Umbilical cord (tissue), 2 donors: ENCODE measurements at places on chromosomes 16 and 17.

- DNase-seq = no peak
Measured at GRCh38 chr17:62392908-62393307, 12.6 kb downstream of the EFCAB3 start.

GRCh38 chr16:56988161-56988947, 1.0 kb upstream of the NLRC5 start:
- DNase-seq = no peak

- no peak for DNase-seq
Measured at GRCh38 chr16:10067406-10067805, 114.8 kb downstream of the GRIN2A start.

DNA sequence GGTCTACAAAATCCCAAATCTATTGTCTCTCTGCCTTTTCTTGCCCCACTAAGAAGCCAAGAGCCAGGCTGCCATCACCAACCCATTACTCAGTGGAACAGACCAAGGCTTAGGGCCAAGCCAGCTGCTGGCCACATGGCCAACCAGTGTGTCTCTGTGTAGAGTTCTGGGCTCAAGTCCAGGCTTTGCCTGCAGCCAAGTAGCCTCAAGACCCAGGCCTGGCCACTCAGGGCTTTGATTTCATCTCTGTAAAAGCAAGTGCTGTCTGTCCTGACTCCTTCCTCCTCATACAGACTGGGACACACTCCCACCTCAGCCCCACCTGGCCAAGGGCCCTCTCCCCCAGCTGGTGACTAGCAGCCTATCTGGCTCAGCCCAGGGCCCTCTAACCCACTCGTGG, 14.6 kb downstream of the SREBF1 start:
- no peak for DNase-seq

DNA sequence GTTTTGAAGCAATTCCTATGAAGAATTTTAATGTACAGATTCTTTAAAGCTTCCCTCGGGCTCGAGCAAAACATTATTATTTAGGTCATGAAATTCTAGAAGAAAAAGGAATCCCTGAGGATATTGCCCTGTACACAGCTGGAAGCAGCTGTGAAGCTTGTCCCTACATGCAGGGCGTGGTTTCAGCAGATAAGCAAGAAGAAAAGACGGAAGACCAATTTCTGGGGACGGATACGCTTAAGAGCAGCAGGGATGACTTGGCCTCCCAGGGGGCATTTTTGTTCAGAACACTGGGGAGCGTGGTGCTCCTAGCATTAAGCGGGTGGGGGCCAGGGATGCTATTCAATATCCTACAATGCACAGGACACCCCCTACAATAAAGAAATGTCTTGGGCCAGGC, 34.3 kb downstream of the LITAF start:
- peak; percentile 60 for DNase-seq

DNA sequence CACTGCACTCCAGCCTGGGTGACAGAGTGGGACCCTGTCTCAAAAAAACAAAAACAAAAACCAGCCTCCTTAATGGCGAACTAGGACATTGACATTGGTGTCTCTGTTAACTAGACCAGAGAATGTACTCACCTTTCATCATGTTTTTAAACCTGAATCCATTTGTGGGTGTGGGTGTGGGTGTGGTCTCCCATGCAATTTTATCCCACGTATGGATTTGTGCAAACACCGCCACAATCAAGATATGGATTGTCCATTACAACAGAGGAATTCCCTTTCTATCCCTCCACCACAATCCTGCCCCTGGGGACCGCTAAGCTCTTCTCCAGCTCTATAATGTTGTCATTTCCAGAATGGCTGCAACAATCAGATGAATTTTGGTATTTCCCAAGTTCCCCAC, 49.9 kb downstream of the DNAH17 start:
- DNase-seq = no peak

- DNase-seq = no peak
Measured at GRCh38 chr16:49706620-49707355, 149.1 kb downstream of the ZNF423 start.

DNA sequence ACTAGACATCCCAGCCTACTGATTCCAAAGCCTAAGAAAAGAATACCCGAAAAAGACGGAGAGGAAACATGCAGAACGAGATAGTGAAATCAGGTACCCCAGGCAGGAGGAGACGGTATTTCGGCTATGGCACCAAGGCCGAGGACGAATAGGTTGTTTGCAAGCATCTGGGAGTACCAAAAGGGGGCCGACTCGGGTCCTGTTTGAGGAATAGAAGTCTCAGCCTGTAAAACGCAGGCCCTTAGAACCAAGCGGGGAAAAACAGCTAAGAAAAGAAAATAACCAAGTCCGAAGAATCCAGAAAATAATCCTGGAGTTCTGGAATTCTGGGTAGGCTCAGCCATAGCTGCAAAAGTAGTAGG, 537 bp downstream of the SLC35B1 start:
- DNase-seq = peak; percentile 17

DNA sequence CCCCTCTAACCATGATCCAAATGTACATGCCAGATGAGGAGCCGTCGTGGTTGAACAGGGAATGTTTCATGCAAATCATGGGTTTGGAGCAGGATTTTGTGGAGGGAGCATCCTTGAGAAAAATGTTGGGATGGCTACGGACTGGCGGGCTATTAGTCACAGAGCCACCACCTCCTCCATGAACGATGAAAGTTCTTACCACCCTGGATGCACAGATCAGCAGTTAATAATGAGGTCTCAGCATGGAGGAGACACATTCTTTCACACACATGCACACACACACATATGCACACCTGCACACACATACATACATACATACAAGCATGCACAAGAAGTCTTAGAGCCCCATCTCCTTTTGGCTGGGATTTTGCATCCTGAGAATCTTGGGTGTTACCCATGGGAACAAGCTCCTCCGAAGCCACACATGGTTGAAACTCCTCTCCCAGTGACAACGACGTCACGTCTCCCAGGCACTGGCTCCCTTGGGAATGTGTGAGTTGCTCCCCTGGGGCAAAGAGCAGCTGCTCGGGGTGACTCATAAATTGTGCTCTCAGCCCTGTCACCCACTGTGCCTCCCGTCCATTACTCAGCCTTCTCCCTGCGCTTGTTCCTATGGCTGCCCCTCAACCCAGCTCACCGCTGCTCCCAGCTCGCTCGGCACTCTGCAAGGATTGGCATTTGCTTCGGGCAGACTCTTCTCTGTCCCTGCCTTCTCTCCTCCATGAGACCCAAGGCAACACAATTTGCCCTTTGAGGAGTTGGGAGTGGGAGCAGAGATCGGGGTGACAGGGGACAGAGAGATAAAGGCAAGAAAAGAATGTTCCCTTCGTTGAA, 344.6 kb downstream of the SOX9 start:
- DNase-seq = peak; percentile 34

DNA sequence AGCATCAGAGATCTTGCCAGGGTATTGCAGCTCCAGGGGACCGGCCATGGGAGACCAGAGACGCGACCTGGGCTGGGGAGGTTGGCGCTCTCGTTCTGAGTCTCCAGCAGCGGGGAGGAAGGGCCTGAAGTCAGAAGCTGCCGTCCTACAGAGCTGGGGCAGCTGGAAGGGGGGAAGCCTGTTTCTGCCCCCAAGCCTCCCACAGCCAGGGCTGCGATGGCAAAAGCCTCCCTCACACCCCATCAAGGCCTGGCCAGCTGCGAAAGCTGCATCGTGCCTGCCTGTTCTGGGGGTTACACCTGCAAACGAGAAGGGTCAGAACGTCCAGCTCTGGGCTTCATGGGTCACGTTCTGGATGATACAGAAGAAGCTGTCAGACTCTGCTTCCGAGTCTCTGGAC, 26.1 kb downstream of the MAPK8IP3 start:
- no peak for DNase-seq

- no peak for DNase-seq
Measured at GRCh38 chr16:2443555-2443954, 14.3 kb downstream of the CCNF start.

- no peak for DNase-seq
Measured at GRCh38 chr16:49468611-49469310, 95.2 kb downstream of the C16orf78 start.

DNA sequence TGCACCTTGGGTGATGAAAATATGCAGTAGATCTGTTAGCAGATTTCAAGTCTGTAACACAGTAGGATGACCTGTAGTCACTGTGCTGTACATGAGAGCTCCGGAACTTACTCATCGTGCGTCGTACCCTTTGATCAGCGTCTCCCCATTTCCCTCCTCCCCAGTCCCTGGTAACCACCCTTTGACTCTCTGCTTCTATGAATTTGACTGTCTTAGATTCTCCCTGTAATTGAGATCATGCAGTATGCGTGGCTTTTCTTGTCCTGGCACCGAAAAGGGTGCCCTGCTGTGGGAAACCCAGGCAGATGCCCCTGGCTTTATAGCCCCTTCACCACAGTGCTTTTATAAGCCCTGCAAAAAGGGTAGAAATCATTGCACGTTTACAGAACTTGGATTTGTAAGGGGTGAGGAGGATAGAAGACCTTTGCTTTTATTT, 20.5 kb downstream of the CLEC16A start:
- DNase-seq = no peak

DNA sequence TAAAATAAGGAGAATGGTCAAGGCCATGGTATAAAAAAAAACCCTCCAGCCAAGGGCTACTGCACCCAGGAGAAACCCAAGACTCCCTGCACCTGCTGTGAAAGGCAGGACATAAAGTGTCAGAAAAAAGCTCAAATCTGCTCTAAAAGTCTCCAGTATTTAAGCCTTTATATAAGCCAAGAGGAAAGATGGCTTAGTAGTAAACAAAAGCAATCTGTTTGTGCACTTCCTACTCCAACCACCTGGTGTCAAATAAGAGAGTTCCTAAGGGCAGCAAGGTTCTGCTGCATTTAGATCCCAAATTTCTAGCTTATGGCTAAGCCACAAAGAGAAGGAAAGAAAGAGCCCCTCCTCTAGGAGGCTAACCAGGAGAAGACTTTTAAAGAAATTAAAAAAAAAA, 20.6 kb downstream of the ACSM1 start:
- no peak for DNase-seq

DNA sequence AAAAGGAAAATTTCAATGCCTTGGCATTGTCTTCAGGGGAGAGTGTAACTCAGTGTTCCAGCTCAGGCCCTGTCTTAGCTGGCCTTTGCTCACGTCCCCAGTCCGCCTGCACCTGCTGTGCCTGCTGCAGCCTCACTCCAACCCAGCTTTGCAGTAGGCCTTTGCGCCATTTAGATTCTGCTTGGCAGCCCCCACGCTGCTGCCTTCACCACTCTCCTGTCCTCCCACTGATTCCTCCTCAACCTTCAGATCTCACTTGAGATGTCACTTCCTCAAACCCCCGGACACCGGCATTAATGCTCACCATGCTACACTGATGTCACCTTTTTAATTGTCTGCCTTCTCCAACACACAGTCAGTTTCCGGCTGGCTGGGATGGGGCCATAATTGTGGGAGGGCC, 166.2 kb downstream of the SHISA9 start:
- no peak for DNase-seq

DNA sequence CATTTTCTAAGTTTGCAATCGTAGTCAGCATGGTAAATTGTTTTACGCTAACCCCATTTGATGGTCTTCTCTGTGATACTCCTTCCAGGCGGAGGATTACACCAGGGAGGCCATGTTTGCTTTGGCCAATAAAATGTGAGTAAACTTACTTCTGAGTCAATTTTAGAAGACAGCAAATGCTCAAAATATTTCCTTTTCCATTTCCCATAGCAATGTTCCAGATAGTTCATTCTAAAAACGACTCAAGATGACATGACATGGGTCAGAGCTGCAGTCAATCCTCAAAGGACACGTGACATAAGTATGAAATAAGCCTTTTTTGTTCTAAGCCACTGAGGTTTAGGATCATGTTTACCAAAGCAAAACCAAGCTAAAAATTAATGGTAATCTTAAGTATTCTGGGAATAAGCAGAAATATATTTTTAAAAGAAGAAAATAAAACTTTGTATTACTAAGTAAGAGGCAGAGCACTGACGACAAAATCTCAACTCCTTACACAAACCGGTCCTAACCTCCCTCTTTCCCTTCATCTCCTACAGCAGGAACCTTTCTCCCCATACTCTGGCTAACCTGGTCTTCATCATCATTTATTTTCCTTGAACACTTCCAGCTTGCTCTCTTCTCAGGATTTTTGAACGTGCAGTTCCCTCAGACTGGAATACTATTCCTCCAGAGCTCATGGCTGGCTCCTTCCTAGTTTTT, 266.2 kb downstream of the CEP112 start:
- peak; percentile 28 for DNase-seq

GRCh38 chr17:79622122-79622601, 11.3 kb upstream of the RBFOX3 start:
- no peak for DNase-seq

- no peak for DNase-seq
Measured at GRCh38 chr17:78127239-78127887, 1.2 kb downstream of the TMC6 start.

GRCh38 chr17:76131692-76132573, 9.1 kb downstream of the FOXJ1 start:
- no peak for DNase-seq

DNA sequence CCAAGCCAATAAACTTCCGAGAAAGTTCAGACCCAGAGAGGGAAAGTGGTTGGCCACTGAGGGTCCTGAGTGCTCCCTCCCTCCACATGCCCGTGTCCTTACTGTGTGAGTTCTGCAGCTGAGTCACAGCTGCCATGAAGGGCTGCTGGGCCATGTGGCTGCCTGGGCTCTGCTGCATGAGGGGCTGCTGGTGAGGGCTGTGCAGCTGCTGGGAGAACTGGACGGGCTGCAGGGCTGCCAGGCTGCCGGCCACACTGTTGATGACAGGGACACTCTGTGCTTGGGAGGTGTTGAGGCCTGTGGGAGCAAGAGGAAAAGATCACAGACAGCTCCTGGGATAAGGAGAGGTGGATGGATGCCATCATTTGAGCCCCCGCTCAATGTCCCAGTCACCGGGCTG, 44.0 kb downstream of the HNF1B start:
- DNase-seq = no peak

DNA sequence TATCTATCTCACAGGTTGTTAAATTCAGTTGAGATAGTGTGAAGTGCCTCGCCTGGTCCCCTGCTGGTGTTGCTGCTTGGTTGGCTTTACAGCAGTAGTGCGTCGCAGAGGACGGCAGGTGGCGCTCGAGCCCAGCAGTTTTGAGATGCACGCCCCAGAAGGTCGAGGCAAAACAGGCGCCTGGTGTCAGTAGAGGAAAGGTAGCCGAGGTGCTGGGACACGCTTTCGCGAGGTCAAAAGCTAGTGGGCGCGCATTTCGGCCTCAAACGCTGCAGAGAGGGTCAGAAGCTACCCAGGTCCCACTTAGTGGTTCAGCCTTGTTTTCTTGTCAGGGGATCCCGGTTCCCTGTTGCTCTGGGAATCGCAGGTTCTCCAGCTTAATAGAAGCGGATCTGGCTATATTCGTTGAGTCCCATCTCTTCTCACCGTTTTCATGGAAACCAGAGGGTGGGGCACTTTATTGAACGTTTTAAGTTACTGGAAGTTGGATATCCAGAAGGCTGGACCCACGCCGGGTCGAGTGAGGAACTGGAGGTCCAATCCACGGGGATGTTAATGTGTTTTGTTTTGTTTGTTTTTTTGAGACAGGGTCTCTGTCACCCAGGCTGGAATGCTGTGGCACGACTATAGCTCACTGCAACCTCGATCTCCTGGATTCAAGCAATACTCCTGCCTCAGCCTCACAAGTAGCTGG, 10.3 kb upstream of the ZFP90 start:
- DNase-seq = peak; percentile 86

- no peak for DNase-seq
Measured at GRCh38 chr17:79455636-79456035, 155.2 kb downstream of the RBFOX3 start.

GRCh38 chr17:69723741-69724140, 309.2 kb downstream of the MAP2K6 start:
- no peak for DNase-seq

GRCh38 chr17:1695365-1695764, 10.7 kb upstream of the PRPF8 start:
- no peak for DNase-seq
